ENCODE measurements at places on chromosomes 2 and 18.
A peak's percentile ranks its signal among the peaks of the same experiment; 100 is the strongest.

DNA sequence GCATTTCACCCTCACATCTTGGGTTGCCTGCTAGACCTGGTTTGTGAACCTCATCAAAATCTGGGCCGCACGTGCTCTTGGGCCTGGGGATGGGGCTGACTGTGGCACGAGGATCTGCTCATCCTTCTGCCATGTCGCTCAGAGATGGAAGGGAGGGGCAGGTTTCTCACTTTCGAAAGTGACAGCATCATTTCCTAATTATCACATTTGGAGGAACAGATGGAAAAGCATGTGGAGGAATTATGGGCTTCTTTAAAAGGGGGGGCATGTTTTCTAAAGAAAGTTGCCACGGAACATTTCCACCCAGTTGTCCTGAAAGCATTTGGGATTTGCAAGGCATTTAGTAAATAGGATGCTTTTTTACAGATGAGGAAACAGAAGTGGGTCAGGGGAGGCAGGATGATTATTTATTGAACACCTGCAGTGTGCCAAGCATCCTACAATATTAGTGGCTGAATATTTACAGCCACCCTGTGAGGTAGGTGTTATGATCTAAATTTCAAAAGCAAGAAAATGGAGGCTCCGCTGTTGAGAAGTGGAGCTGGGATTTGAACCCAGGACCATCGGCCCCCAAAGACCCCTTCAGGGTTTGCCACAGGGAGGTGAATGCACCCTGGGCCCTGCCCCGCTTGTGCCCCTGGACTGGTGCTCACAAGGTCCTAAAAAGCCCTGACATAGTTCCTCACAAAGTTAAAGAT lies 104.2 kb upstream of the MYCN start:
- DNase-seq: no peak

GRCh38 chr18:650428-650858 lies 7.0 kb upstream of the TYMS start:
- DNase-seq: peak; percentile 74

DNA sequence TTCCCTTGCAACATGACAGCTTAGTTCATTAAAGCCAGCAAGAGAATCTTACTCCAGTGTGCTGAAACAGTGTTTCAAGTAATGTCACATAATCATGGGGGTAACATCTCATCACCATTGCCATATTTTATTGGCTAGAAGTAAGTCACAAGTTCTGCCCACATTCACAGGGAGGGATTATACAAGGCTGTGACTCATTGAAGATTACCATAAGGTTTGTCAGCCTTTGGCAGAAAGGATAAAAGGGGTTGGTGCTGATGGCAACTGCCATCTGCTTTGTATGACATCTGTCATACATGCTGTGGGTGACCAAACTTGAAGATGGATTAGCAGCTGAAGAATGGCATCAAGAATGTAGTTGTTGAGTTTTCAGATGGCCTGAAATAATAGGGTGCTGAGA lies 61.2 kb downstream of the KCNE4 start:
- DNase-seq: no peak

DNA sequence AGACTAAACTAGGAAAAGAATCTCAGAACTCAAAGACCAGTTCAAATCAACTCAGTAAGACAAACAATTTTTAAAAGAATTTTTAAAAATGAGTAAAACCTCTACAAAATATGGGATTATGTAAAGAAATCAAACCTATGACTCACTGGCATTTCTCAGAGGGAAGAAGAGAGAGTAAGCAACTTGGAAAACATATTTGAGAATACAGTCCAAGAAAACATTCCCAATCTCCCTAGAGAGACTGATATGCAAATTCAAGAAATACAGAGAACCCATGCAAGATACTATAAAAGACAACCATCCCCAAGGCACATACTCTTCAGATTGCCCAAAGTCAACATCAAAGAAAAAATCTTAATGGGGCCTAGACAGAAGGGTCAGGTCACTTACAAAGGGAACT lies 162.7 kb downstream of the WDPCP start:
- no peak for DNase-seq

- no peak for DNase-seq
These were observed 169.4 kb downstream of the NEDD4L start for GRCh38 chr18:58213440-58213839.

GRCh38 chr18:13414521-13414920 lies 196.0 kb downstream of the LDLRAD4 start:
- DNase-seq: no peak

- no peak for DNase-seq
These were observed 7.7 kb upstream of the GPC1 start for GRCh38 chr2:240427729-240428128.

DNA sequence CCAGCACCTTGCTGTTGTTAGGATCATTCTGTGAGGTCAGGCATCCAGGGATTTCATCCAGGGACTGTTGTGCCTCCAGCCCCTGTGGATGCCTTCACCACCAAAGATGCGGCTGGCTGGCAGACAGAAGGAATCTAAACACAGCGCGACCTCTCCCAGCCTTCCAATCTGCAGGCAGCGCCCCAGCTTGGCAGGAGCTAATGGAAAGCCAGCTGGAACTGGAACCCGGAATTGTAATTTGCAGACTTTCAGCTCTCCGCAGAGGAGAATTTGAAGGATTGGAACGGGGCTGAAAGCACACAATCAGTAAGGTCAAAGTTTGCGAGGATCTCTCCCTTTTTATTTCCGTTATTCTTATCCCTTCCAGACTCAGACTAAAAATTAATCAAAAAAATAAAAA lies 127.8 kb downstream of the TRIB2 start:
- no peak for DNase-seq

- DNase-seq: no peak
These were observed 77.9 kb upstream of the PHLPP1 start for GRCh38 chr18:62637403-62637802.

DNA sequence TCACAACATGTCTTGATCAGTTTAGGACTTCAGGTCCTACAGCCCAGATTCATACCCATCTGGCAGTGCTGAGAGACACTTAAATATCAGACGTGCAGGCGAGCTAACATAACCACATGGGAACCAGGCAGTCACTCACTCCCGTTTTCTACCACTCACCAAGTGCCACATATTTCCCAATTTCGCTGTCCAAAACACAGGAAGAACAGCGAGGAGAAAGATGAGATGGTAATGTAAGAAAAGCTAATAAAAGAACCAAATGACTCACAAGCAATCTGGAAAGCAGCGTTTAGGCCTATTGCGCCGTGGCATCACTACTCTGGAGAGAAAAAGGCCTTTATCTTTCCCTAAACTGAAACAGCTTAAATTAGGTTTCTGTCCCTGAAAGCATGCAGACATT lies 647.8 kb upstream of the SLC39A10 start:
- no peak for DNase-seq

DNA sequence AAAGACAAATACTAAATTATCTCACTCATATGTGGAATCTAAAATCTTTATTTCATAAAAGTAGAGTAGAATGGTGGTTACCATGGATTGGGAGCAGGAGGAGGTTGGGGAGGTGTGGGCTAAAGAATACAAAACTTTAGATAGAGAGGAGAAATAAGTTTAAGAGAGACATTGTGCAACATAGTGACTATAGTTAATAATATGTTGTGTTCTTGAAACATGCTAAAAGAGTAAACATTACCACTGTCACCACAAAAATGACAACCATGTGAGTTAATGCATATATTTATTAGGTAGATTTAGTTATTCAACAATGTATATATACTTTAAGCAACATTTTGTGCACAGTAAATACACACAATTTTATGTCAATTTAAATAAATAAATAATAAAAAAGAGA lies 128.5 kb upstream of the COL3A1 start:
- DNase-seq: no peak

GRCh38 chr2:105291981-105292380 lies 37.6 kb downstream of the TGFBRAP1 start:
- no peak for DNase-seq

- DNase-seq: no peak
These were observed 68.8 kb downstream of the VPS54 start for GRCh38 chr2:63950414-63950813.

DNA sequence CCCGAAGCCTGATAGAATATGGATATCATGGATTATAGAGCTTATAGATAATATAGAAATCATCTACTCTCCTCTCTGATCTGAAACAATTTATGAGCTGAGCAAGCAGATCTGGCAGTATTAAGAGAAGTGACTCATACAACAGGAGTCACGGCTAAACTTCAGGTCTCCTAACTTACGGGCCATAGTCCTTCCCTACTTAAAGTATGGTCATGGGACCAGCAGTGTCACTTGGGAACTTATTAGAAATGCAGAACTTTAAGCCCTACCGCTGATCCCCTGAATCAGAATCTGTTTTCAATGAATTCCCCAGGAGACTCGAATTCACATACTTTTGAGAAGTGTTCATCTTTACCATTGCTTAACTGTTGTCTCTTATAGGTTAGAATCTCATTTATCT lies 195.7 kb upstream of the FANCL start:
- no peak for DNase-seq

DNA sequence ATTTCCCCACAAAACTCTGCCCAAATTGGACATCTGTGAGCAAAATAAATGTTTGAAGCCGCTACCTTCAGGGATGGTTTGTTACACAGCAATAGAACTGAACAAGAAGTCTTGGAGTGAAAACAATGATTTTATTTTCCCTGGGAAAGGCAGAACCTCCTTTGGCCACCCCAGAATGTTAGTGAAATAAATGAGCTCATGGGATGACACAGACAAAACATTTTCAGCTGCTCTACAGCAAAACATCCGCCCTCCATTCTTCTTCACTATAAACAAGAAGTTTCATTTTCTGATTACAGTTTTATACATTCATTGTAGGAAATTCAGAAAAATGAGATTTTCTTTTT lies 4.3 kb upstream of the EFHD1 start:
- no peak for DNase-seq

- DNase-seq: no peak
These were observed 130.3 kb downstream of the MGAT5 start for GRCh38 chr2:134384131-134384530.

- no peak for DNase-seq
These were observed 101.9 kb upstream of the RAB12 start for GRCh38 chr18:8507361-8507760.
